Germinal center (tissue), 1 donor: ENCODE measurements at places on chromosomes 4 and X.

DNA sequence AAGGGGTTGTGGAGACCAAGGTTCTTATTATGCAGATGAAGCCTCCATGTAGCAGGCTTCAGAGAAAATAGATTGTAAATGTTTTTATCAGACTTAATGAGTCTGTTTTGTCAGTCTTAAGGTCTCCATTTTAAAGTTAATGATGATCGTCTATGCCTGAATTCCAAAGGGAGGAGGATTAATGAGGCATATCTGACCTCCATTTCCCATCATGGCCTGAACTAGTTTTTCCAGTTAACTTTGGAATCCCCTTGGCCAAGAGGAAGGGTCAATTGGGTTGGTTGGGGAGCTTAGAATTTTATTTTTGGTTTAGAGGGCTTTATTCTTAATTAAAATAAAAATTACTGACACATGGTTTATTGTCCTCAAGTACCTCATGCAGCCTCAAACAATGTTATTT is 6.9 kb upstream of the PARM1 start:
- no peak for DNase-seq

- no peak for DNase-seq
Measured at GRCh38 chr4:166527500-166527899, 654.5 kb downstream of the TLL1 start.

DNA sequence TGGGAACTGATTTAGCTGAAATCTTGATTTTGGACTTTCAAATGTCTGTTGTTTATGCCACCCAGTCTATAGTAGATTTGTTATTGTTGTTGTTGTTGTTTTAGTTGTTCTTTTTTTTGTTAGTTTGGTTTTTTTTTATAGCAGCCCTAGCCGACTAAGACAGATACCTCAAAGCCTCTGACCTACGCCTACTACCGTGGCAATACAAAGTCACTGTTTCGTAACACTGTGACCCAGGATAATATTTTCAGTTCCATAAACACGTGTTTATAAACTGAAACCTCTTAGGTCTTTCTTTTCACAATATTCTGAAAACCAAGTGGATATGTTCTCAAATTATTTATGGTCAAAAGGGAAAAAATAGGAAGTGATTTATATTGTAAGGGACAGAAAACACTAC is 32.8 kb downstream of the VCX2 start:
- DNase-seq: no peak

DNA sequence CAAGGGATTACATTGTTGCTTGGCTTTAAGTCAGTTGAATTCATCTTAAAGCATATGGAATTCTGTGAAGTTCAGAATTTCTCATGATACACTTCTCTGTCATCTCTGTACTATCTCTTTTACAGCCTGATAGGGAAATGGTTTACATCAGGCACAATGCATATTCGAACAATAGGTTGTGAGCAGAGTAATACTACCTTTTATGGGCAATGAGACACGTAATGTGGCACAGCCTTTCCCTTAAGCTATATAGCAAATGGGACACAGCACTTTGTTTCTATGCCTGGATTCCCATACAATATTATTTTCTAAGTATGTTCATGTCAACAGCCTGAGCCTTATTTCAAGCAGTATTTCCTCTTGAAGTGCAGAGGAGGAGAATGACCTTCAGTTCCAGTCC is 58.4 kb downstream of the SYNPO2 start:
- DNase-seq: no peak
